ENCODE measurements at places on chromosomes 2 and 18.

- DNase-seq = no peak
Observed at GRCh38 chr2:62512384-62512783, 6.4 kb upstream of the TMEM17 start.

- no peak for DNase-seq
Observed at GRCh38 chr18:21700528-21701075, 4.0 kb downstream of the ABHD3 start.

GRCh38 chr18:80037300-80037699 lies 3.1 kb downstream of the RBFA start:
- DNase-seq = no peak

DNA sequence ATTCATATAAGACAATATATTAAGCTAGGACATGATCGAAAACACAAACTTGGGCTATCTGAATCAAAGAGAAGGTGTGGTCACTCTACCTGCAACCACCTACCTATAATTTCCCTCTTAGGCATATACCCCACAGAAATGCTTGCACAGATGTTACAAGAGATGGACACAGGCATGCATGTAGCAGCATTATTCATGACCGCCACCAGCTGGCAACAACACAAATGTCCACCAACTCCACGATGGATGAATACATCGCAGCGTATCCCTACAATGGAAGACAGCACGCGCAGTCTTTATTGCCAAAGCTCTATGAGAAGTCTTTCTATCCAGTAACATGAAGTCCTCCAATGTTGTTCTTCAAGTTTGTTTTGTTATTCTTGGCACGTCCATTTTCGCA lies 90.8 kb downstream of the ARL4C start:
- peak; percentile 32 for DNase-seq

DNA sequence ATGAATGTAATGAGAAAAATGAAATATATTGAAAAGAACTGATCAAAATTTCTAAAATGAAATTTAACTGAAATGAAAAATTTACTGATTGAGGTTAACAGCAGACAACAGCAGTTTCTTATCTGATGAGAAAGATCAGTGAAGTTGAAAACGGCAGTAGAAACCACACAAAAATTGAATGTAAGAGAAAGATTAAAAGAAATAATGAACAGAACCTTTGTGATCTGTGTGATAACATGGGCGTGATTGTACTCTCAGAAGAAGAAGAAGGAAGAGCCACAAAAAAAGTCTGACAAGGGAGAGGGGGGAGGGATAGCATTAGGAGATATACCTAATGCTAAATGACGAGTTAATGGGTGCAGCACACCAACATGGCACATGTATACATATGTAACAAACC lies 45.2 kb downstream of the FAM117B start:
- DNase-seq = no peak

GRCh38 chr2:45459860-45460259 lies 151.2 kb downstream of the SRBD1 start:
- no peak for DNase-seq

DNA sequence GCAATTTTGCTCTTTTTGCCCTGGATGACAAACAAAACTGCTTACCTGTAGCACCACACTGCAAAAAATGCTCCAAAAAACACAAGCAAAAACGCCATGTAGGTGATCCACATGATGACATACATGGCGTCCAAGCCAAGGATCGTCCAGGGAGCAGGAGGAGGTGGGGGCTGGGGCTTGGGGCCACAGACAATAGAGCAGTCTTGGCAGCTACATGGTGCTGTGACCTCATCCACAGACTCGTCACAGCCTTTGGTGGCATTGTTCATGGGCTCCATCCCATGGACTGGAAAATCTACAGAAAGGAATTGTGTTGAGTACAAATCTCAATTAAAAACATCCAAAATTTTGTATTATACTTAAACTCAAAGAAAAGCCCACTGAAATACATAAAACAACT lies 26.1 kb downstream of the NPC1 start:
- DNase-seq = no peak

DNA sequence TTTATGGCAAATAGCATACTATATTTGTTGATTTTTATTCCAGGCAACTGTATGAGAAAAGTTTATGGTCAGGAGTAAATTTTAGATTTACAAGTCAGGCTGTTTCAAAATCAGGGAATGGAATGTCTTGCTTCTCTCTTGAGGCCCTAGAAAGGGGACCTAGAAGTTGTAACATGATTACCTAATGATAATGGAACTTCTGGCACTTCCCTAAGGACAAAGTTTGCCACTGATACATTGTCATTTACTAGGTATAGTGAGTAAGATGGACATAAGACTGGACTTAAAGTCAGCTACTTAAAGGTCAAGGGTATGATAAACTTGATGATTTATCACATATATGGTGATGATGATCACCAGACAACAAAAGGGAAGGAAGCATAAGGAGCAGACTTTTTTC lies 103.3 kb upstream of the VRK2 start:
- no peak for DNase-seq

DNA sequence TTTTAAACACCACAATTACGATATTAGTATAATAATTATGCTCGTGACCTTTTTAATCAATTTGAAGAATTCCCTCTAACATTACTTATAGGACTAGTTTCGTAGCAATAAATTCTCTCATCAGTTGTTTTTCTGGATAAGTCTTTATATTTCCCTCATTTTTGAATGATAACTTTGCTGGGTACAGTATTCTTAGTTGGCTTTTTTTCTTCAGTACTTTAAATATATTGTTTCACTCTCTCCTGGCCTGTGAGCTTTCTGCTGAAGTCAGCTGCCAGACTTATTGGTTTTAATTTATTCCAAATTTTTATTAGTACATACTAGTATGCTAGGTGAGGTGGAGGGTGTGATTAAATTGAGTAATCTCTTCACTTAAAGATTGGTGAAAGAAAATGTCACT lies 123.8 kb upstream of the CNTNAP5 start:
- DNase-seq = no peak
